Fibroblast of mammary gland (primary cell): ENCODE measurements at places on chromosomes 2 and 18.
A peak's percentile ranks its signal among the peaks of the same experiment; 100 is the strongest.

- peak; percentile 59 for DNase-seq
Measured at GRCh38 chr2:202718614-202719013, 83.8 kb downstream of the FAM117B start.

DNA sequence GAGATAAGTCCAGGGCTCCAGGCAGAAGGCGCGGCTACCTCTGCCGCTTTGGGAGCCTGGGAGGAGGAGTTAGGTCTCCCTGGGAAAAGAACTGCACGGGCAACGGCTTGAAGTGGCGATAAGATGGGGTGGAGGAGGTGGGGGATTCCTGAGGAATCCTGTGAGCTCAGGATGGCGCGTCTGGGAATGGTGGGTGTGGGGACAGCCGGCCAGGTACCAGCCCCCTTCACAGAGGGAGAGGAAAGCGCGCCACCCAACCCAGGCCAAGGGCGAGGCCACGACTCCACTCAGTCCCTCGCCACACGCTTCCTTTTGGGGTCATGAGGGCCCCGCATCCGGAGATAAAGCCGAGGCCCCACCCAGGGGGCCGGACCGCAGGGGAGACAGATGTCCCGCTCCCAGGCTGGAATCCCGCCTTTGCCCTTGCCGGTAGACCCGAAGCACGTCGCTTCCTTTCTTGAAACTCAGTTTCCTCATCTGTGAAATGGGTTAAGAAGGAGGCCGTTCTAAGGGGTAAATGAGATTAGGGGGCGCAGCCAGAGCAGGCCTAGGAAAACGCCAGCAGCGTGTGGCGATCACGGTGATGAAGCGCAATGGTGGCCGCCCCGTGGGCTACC lies 1.7 kb upstream of the CTDSP1 start:
- peak; percentile 71 for DNase-seq

- DNase-seq, result no peak
Measured at GRCh38 chr2:78355967-78356366, 669.5 kb upstream of the REG3G start.

DNA sequence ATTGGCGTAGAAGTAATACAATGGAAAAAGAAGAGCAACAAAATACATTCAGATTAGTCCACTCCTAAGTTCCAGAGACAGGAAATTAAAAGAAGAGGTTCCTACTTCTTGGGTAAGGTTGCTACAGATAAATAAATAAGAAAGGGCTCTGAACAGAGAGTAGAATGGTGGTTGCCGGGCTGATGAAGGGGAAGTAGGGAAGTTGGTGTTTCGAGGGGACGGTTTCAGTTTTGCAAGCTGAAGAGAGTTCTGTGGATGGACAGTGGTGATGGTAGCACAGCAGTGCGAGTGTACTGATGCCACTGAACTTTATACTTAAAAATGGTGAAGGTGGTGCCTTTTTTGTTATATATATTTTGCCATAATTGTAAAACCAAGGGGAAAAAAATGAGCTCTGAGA lies 48.2 kb downstream of the CABYR start:
- no peak for DNase-seq

DNA sequence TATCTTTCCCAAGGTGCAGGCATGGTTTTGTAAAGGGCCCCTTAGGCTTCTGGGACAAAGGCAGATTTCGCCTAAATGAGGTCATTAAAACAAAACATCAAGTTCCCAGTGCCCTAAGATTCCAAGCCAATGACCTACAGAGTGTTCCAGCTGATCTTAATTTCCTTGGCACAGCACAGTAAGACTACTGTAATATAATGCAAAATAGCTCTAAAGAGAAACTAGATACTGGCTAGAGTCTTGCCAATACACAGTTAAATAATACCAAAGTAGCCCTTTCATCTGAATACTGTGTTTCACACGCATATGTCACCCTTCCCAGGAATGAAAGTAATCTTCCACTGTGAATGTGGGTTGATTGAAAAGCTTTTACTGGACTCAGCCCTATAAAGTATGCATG lies 14.7 kb downstream of the GRB14 start:
- DNase-seq, result peak; percentile 61

DNA sequence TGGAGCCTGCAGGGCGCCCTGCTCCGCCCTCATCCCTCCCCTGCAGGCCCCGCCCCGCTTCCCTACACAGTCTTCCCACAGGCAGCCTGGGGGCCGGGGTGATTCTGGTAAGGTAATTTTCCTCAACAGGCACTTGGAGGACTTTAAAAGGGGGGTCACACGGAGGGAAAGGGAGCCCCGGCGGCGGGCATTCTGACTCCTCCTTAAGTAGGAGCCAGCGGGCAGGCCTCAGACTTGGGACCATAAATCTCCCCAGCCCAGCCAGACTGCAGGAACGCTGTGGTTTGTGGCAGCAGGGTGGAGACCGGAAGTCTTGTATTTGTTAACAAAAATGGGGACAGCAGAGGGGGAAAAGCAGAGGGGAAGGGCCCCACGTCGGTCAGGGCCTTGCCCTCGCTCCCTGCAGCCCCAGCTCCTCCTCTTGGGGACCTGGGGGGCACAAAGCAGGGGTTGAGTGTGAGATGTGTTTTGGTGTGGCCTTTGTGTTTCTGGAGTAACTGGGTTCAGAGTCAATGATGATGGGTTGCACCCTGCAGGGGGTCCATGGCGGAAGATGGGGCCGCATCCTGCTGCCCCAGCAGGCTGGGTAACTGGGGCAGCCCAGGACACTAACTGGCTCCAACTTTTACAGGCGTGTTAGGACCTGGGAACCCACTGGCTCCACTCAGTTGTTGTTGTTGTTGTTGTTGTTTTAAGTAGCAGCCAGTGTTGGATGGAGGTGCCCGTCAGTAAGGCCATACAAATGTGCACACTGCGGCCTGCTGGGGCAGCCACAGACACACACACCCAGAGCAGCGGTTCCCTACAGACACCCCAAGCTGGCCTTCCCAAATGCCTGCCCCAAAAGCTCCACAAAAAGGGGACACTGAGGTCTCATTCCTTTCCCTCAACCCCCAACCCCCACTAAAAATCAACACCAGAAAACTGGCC lies 27.7 kb downstream of the SMAD7 start:
- DNase-seq, result peak; percentile 78

- no peak for DNase-seq
Measured at GRCh38 chr18:50127516-50128210, 67.3 kb downstream of the MYO5B start.
